ENCODE measurements at places on chromosomes 12 and 14.

DNA sequence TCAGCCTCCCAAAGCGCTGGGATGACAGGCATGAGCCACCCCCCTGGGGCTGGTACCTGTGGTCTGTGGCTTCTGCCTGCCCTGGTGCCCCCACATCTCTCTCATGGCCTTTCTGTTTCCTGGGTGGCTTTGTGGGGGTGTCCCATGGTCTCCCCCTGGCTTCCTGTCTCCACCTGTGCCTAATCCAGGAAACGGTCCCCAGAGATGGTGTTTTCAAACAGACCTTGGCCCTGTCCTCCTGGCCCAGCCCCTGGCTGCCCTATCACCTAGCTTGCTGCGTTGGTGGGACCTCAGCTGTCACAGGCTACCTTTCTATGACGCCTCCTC is 18.1 kb downstream of the MEG3 start:
- DNase-seq = no peak

GRCh38 chr12:39467432-39467870 is 24.5 kb upstream of the KIF21A start:
- DNase-seq = peak; percentile 84

- peak; percentile 8 for DNase-seq
These were observed 607 bp downstream of the OS9 start for GRCh38 chr12:57694459-57695019.

DNA sequence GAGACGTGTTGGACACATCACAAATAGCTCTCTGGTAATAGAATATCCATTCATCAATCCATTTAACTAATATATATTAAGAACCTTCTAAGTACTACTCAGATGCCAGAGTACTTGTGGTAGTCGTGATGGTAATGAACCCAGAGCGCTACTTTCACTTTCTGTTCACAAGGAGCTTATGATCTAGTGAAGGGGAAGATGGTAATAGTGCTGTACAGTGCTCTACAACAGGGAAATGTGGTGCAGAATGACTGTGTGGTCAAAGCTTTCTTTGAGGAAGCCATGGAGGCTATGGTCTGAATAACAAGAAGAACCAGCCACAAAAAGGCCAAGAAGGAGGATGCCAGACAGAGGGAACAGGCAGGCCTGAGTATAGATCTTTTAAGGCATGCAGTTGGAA is 212.0 kb downstream of the PTPRO start:
- peak; percentile 14 for DNase-seq

DNA sequence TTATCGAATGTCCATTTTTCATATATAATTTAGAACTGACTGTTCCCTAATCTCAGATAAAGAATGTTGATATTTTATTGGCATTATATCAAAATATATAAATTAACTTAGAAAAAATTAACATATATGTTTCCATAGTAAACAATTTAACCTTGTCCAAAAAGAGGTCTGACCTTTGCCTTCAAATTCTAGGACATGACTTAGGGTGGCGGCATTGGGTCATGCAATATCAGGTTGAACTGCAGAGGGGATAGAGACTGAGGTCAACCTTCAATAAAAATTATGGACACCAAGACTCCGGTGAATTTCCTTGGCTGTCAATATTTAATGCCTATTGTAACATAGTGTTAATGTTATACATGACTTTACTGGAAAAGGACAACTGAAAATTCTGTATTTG is 199.8 kb downstream of the RPL10L start:
- DNase-seq = no peak

- DNase-seq = peak; percentile 85
These were observed 1.2 kb upstream of the RAN start for GRCh38 chr12:130870442-130871285.

DNA sequence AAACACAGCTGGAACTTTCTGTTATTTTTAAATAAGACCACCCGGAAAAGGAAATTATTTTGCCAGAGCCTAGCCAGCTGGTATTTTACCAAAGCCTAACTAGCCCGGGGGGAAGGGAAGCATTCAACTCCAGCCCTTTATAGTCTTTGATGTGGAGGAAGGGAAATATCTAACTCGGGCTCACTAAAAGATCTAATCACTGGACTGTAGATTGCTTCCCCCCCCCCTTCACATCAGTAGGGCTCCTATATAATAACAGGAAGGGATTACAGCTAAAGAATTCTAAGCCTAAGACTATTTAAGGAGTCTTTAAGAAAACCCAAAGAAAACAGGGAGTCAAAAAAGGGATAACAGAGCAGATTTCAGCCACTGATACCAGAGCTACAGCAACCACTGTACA is 431.1 kb downstream of the KCNH5 start:
- DNase-seq = peak; percentile 2

- DNase-seq = peak; percentile 44
These were observed 767 bp upstream of the TCP11L2 start for GRCh38 chr12:106301611-106302321.

- DNase-seq = no peak
These were observed 94.3 kb downstream of the LRRC74A start for GRCh38 chr14:76920331-76921087.

GRCh38 chr12:111818340-111818739 is 23.7 kb upstream of the MAPKAPK5 start:
- DNase-seq = no peak

- DNase-seq = peak; percentile 99
These were observed 2.9 kb downstream of the SCNN1A start for GRCh38 chr12:6372403-6373003.

GRCh38 chr12:79635676-79636075 is 55.1 kb downstream of the PAWR start:
- no peak for DNase-seq

DNA sequence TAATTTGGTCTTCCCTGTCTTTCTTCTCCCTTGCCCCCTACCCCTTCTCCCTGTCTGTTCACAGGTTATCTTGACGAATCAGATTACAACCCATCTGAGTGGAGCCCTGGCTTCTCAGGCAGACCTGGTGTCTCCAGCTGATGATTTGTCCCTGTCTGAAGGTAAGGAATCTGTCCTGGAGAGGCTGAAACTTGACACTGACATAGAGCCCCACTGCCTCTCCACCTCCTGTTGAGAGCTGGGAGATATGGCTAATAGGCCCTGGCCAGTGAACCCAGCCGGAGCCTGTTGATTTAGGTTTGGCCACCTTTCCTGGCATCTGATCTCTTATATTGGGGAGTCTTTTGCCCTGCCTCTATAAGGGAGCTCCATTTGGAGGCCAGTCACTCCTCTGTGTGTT is 472.2 kb downstream of the RAD51B start:
- no peak for DNase-seq

DNA sequence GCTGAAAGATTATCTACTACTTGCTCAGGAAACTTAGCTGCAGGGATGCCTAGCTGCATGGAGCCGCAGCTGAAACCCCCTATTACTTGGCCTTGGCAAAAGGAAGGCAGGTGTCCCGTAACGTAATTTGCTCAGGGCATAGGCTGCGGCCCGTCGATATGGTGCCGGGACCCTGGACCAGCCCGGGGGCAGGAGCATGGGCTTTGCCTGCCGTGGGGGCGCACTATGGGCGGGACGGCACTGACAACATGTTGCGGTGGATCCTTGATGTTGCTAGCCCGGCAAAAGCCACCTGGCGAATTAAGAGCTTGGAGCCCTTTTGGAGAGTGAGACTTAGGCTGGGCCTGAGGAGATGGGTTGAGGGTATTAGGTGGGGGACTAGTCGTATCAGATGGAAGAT is 1551.2 kb downstream of the AACS start:
- no peak for DNase-seq

GRCh38 chr12:1630133-1630826 is 1.2 kb downstream of the WNT5B start:
- DNase-seq = peak; percentile 85

DNA sequence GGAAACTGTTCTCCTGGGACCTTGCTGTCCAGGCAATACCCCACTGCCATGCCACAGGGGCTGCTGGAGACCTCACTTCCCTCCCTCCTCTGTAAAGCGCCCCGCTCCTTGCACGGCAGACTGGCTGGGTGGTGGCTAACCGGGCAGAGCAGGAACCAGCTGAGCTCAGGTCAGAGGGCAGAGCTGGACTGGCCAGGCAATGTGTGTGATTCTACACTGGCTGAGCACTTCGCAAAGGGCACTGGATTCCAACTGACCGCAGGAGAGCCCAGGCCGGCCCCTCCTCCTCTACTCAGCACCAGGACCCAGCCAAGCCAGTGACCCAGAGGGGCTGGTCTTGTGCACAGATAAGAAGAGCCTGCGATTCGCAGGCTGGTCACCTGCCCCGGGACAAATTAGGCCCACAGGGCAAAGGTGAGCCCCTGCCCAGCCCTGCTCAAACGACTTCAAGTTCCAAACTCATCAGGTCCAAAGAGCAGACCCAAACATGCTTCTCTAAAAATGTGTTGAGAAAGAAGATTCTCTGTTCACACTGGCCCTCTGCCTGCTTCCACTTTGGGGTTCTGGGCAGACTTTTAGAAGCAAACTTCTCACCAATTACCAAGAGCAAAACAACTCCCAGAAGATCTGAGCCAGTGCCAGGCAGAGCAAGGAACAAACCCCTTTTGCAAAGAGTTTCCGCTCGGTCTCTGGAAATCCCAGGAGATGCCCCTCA is 54.9 kb upstream of the DIO3 start:
- DNase-seq = no peak
